ENCODE measurements at places on chromosomes 11 and 22. TPM values are rescaled to one million over a fixed set of nuclear protein-coding genes. Genes with fewer than 3 reads are reported as not detected.

DNA sequence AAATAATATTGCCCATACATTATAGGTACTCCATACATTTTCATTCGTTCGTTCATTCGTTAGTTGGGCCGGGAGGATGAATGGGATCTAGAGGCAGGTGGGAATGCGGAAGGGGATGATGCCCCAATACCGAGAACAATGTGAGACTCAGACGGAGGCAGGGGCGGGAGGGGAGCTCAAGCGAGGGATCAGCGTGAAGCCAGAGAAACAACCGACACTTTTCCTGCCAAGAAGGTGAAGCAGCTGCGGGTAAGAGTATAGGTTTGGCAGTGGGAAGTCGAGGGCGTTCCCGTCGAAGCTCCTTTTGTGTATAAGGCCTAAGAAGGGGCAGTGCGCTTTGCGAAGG, 1.1 kb upstream of the ARHGEF17 start:
- no peak for DNase-seq

GRCh38 chr11:104148074-104148473, 15.9 kb downstream of the PDGFD start:
- DNase-seq, result no peak

DNA sequence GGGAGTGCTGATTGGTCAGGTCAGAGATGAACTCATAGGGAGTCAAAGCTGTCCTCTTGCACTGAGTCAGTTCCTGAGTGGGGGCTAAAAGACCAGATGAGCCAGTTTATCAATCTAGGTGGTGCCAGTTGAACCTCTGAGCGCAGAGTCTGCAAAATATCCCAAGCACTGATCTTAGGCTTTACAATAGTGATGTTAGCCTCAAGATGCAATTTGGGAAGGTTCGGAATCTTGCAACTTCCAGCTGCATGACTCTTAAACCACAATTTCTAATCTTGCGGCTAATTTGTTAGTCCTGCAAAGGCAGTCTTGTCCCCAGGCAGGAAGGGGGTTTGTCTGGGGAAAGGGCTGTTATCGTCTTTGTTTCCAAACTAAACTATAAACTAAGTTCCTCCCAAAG, 92.3 kb upstream of the PARVA start:
- no peak for DNase-seq

ARHGAP8 gene
- 0.49 TPM for total RNA-seq

GRK3 gene
- 8.3 TPM for total RNA-seq
